ENCODE measurements at places on chromosomes 2 and 18. TPM values are rescaled to one million over a fixed set of nuclear protein-coding genes. Genes with fewer than 3 reads are reported as not detected.

The NLRC4 gene
- not detected for total RNA-seq

The INPP5D gene
- total RNA-seq = 0.66 TPM

The SF3B6 gene
- total RNA-seq = 111 TPM

The CPO gene
- total RNA-seq = 1.5 TPM

The TFPI gene
- 35.5 TPM for total RNA-seq

GRCh38 chr2:212995920-212996319, 155.5 kb downstream of the IKZF2 start:
- DNase-seq = no peak

DNA sequence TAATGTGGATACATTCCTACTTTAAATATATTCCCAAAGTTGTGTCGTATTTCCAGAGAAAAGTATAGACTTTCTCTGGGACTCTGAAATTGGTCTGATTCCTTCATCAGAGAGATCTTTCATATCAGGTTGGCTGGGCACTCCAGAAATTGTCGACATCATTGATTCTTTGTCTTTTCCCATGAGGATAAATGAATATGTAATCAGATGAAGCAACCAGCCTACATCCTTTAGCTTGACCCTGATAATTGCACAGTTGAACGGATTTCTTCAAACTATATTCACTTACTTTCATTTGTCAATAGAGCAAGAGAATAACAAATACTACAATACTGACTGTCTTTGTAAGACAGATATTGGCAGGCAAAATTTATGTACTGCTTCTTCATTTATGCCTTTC, 680.2 kb upstream of the LRRTM4 start:
- no peak for DNase-seq

GRCh38 chr2:214130114-214130513, 280.7 kb upstream of the VWC2L start:
- DNase-seq = no peak

DNA sequence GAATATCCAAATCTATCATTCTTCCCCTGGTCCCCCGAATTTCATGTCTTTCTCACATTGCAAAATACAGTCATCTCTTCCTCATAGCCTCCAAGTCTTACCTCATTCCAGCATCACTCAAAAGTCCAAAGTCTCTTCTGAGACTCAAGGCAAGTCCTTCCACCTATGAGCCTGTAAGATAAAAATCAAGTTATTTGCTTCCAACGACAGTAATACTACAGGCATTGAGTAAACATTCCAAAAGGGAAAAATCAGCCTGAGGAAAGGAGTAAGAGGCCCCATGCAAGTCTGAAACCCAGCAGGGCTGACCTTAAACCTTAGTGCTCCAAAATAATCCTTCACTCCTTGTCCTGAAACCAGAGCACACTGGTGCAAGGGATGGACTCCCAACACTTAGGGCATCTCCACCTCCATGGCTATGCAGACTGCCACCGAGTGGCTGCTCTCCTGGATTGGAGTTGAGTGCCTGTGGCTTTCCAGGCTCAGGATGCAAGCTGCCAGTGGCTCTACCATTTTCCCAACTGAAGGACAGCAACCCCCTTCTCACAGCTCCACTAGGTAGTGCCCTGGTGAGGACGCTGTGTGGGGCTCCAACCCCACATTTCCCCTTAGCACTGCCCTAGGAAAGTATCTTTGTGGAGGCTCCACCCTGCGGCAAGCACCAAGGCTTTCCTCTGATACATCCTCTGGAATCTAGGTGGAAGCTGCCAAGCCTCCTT, 16.3 kb downstream of the DTNA start:
- DNase-seq = peak; percentile 70

DNA sequence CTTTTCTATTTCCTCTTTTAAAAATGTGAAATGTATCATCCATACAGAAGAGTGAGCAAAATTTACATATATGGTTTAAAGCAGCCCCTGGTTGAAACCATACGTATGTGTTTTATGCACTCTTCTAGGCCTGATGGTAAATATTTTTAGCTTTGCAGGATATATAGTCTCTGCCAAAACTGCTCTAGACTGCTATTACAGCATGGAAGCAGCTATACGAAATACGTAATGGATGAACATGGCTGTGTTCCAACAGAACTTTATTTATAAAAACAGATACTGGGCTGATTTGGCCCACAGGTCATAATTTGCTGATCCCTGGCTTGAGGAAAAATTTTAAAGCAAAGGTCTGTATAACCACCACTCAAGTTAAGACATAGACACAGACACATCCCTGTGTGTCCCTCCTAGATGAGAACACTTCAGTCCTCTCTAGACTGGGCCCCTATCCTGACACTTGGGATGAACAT, 42.5 kb upstream of the ATP8B1 start:
- no peak for DNase-seq

DNA sequence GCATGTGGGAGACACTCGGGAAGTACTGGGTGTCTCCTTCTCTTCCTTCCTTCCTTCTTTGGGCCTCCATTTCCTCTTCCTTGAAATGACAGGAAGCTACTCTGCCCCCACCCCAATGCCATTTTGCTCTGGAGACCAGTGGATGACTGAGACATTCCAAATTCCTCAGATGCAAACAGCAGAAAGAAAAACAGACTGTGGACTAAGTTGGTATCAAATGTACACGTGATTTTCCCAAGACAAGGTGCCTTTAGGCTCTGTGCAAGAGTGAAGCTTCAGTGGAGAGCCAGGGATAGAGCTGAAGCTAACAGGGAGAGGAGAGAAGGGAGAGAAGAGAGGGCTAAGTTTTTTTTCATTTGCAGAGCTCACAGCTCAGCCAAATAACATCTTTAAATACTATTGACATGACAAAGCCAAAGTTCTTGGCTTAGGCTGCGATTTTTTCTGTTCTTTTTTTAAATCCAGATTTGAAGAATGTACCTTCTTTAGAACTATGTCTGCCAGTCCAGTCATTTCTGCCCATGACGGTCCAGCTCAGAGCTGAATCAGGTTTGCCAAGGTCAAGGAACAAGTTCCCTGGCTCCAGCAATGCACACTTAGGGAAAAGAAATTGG, 84.5 kb upstream of the LCLAT1 start:
- DNase-seq = no peak

DNA sequence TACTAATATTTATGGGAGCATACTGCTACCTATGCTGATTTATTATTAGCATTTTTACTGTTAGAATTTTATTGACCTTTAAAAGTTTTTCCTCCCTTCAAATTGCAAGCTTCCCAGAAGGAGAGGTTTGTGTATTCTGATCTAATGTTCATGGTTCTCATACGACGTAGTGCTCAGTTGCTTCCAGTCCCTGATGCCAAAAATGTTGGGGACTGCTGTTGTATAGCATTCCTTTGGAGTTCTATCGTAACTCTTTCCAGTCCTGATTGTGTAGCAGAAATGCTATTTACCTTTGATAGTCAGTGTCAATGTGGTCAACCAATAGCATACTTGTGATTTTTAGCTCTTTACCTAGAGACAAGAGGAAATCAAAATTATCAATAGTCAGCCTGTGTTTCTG, 69.5 kb upstream of the ZSWIM2 start:
- no peak for DNase-seq

GRCh38 chr18:34659579-34660517, 50.2 kb upstream of the DTNA start:
- DNase-seq = peak; percentile 91

DNA sequence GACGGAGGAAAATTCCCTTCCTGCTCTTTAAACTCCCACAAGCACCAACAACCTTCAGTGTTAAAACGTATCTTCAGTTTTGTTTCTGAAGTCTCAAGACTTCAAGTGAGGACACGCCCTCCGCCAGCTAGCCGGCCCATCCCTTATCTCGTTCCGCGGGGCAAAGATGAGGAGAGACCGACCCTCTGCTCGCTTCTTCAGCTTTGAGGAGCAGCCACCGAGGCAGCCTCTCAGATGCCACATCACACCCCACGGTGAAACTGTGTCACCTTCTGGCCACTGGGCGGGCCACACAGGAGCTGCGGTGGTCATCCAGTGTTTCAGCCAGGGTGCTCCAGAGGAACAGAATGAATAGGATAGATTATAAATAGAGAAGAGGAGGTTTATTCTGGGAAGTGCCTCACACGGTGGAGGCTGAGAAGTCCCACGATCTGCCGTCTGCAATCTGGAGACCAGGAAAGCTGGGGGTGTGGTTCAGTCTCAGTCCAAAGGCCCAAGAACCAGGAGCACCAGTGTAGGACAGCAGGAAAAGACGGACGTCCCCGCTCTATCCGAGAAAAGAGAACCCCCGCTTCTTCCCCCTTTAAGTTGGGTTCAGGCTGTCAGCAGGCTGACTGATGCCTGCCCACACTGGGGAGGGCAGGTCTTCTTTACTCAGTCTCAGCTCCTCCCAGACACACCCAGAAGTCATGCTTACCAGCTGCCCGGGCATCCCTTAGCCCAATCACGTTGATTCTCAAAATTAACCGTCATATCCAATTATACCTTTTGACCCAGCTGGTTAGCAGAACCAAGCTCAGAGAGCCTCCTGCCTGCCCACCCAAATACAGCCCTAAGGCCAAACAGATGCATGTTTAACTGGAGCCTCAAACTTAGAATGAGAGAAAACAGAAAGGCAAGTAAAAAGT, 399.7 kb upstream of the ID2 start:
- DNase-seq = no peak

DNA sequence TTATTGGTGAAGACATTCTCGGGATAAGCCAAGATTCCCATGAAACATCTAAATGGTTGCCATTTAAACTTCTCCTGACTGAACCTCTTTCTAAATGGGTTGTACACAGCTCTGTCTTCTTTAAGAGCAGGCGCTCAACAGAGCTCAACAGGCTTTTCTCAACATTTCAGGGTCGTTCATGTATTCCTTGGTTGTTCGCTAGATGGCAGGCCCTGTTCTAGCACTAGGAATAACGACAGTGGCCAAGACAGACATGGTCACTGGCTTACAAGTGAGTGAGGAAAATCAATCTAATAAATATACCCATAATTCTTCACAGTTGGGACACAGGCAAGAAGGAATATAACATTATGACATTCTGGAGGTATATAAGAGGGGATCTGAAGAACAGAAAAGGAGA, 154.5 kb downstream of the SMAD2 start:
- DNase-seq = no peak

DNA sequence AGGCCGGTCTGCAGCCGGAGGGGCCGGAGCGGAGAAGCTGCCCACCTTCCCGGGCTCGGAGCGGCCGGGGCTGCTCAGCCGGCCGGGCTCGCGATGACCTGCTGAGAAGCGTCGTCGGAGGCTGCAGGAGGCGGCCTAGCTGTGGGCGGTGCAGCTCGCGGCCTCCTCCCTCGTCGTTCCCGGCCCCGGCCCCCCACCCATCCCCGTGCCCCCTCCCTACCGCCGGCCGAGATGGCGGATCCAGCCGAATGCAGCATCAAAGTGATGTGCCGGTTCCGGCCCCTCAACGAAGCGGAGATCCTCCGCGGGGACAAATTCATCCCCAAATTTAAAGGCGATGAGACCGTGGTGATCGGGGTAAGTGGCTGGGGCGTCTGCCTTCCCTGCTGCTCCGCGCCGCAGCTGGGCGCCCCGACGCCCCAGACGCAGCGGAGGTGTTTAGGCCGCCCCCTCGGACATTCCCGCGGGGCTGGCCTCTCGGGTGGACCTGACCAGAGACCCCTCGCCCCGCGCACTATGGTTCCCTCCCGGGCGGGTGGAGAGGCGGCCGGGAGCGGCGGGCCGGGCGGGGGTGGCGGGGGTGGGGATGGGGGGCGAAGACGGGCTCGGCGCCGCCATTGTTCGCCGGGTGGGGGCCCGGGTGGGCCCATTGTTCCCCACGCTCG, 492 bp downstream of the KIF5C start:
- DNase-seq = peak; percentile 52

DNA sequence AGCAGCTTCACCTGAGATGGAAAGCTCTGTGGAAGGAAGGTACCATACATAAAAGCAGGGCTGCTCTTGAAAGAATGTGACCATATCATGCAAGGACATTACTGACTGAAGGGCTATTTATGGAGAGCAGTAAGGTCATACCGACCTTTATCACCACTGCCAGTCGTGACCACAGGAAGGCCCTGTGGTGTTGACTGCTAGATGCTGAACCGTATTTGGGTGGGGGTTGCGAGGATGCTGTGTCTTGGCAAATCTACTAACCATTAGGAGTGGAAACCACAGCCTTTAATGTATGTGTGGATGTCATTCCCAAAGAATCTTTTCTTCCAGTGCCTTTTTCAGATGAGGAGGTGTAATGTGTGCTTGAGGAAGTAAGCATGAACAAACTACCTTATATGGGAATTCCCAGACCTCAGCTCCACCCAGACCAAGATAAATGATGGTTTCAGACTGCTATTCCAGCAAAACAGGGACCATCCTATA, 60.8 kb downstream of the LIMS1 start:
- DNase-seq = peak; percentile 62

DNA sequence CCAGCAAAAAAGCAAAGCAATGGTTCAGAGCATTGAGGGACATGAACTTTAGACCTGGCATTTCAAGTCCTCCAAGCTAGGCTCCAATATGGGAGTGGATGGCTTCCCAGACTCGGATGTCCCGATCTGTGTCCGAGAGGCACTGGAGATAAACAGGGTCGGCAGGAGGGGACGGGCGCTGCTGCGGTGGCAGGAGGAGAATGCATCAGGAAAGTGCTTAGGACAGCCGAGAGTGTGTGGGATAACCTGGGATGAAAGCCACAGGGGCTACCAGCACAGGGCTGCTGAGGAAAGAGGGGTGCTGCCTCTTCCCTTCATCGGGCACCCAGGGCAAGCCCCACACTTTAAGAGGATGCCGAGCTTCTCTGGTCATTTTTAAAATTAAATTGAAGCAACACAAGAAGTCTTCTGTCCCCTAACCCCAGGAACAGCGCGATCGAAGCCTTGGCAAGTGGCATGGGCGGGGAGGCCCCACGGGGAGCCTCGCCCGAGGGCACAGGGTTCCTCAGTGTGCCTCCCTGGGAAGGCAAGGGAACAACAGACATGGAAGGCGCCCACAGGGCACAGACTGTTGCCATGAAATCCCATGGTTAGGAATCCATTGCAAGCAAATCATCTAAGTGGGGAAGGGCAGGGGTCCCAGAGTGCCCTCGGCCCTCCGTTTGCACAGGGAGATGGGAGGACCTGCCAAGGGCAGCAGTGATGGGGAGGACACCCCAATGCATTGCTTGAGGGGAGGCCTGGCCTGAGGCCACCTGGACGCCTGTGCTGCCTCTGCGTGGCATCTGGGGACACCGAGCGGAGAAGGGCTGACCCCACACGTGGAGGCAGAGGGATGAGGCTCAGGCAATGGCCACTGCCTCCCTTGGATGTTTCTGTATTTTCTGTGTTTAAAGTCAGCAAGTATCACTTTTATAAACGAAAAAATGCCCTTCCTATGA, 78.5 kb upstream of the GPC1 start:
- DNase-seq = no peak
